Activated T-cell treated with anti-CD3 and anti-CD28 coated beads, Interleukin-2, amount 50 U/mL, for 72 hours (primary cell): ENCODE measurements at places on chromosomes 1 and 21. TPM values are rescaled to one million over a fixed set of nuclear protein-coding genes. Genes with fewer than 3 reads are reported as not detected.

- H3K36me3 ChIP-seq, result no peaks in the 10 kb centered on the region
- H3K4me3 ChIP-seq, result no peak overlapping the region
Measured at GRCh38 chr1:200885623-200886402, 8.9 kb upstream of the INAVA start.

Gene OR2M3
- not detected for total RNA-seq

DNA sequence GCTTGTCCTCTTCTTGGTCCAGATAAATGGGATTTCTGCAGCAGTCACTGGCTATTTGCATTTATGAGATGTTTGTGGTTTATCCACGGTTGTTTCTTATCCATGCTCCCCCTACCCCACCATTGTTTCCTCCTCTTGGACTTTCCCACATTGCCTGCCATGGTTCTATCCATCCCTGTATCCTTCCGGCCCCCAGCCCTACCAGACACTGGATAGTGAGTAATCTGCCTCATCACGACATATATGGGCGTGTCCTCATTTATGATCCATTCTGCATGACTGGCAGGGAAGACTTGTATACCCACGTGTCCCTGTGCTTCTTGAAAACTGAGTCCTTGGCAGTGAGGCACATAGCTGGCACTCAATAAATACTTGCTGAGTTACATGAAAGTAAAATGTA, 40.1 kb downstream of the CACNA1S start:
- no peaks in the 10 kb centered on the region for H3K36me3 ChIP-seq
- DNase-seq, result no peak

DNA sequence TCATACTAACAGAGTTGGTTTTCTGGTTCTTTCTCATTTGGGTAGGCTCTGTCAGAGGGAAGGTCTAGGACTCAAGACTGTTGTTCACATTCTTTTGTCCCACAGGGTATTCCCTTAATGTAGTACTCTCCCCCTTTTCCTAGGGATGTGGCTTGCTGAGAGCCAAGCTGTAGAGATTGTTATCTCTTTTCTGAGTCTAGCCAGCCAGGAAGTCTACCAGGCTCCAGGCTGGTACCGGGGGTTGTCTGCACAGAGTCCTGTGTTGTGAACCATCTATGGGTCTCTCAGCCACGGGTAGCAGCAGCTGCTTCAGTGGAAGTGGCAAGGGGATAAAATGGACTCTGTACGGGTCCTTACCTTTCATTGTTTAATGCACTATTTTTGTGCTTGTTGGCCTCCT, 226.4 kb downstream of the LBR start:
- no peaks in the 10 kb centered on the region for H3K27me3 ChIP-seq
- H3K36me3 ChIP-seq, result no peaks in the 10 kb centered on the region
- no peak for DNase-seq
- no peak overlapping the region for H3K27ac ChIP-seq
- H3K4me3 ChIP-seq, result no peak overlapping the region

Gene IFI44L
- total RNA-seq, result 21.4 TPM

DNA sequence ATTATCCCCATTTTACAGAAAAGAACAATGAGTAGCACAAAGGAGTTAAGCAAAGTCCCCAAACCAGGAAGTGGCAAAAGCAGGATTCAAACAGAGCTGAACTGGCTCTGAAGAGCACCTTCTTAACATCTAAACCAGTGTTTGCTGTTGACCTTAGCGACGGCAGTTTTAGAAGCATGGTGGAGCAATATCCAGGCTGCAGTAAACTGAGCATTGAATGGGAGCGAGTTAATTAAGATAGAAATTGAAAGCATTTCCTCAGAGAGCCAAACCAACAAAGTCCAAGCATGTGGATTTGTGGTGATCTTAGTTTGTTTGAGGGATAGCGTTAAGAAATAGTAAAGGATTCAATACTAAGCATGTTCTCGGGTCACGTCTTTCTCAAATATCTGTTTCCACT, 13.4 kb upstream of the ZNF281 start:
- H3K27ac ChIP-seq, result no peak overlapping the region
- no peaks in the 10 kb centered on the region for H3K36me3 ChIP-seq
- no peak for DNase-seq

Gene TAS1R1
- not detected for total RNA-seq

DNA sequence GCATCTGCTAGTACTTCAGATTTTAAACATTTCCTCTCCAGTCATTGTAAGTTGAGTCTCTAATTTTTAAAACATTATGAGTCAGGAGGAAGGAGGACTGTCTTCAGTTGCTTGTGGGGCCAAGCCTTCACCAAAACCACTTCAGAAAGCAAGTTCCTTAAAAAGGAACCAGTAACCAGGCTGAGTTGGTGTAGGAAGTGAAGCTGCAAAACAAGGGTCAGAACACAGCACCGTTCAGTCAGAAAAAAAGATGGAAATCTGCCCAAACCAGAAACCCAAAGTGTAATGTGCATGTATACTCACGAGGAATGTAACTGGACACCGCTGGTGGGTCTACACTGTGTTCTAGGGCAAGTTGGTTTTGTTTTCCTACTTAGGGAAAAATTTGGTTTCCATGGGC, 402.1 kb downstream of the SETD4 start:
- H3K27me3 ChIP-seq, result peaks cover 20% of the 10 kb centered on the region
- H3K36me3 ChIP-seq, result no peaks in the 10 kb centered on the region
- no peak for DNase-seq
- H3K4me3 ChIP-seq, result no peak overlapping the region
- peaks cover 9% of the 10 kb centered on the region for H3K4me1 ChIP-seq

Gene CADM3
- total RNA-seq, result not detected

DNA sequence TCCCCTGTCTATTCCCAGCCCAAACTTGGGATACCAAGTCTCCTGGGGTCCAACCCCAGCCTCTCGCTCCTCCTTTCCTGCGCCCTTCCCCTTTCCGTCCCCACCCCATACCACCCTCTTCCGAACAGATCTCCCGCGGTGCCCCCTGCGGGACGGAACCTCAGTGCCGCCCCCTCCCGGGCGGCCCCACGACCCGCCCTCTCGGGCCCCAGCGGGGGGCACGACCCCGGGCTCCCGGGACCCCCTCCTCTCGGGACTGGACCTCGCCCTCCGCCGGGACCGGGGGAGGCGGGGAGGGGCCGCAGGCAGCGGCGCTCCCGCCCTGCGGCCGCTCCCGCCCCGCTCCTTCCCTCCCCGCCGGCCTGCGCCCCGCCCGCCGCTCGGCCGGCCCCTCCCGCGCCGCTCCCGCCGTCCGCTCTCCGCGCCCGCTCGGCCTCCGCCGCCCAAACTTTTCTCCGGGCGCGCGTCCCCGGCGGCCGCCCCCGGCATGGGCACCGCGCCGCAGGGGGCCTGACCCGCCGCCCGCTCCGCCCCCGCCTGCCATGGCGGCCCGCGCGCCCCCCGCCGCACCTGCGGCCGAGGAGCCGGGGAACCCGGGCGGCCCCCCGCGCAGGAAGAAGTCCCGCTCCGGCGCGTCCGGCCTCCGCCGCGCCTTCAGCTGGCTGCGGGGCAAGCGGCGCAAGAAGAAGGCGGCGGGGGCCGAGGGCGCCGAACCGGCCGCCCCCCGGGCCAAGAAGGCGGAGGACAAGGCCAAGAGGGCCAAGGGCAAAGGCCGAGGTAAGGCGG, 39.0 kb upstream of the SYNC start:
- peak overlapping the region; percentile 77 for H3K4me3 ChIP-seq
- H3K4me1 ChIP-seq, result no peaks in the 10 kb centered on the region
